ENCODE measurements at places on chromosomes 6 and 20.

- no peak for DNase-seq
These were observed 97.5 kb upstream of the TMEM30A start for GRCh38 chr6:75381877-75382633.

DNA sequence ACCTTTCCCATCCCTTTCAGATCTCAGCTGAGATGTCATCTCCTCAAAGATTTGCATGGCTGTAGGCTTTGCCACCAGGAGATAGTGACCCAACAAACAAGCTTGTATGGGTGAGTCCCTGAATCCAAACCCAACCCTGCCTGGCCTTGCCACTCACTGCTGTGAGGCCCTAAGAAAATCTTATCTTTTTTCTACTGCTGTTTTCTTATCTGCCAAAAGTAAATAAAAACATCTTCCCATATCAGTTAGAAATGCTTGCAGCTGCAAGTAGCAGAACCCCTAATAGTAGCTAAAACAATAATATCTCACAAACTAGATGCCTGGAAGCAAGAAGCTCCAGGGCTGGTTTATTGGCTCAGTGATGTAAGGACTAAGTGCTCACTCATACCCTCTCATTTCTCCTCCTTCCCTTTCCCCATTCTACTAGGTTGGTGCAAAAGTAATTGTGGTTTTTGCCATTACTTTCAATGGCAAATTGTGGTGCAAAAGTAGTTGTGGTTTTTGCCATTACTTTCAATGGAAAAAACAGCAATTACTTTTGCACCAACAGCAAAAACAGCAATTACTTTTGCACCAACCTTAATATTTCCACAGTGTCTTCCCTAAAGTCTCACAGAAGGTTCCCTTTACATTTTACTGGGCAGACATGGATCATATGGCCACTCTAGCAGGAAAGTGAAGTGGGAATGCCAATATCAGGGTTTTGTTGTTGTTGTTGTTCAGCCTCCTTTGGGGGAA lies 56.7 kb upstream of the PSMF1 start:
- no peak for DNase-seq

DNA sequence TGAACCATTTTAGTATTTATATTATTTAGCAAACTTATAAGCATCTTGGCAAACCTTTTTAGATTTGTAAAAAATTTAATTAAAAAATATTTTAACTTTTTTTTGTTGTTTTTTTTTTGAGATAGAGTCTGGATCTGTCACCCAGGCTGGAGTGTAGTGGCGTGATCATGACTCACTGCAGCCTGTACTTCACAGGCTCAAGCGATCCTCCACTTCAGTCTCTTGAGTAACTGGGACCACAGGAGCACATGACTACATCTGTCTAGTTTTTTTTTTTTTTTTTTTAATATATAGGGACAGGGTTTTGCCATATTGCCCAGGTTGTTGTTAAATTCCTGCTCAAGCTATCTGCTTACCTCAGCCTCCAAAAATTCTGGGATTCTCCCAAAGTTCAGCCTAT lies 161.1 kb downstream of the EYS start:
- DNase-seq: no peak

- DNase-seq: no peak
These were observed 20.8 kb upstream of the CHRNA4 start for GRCh38 chr20:63381781-63382431.

- no peak for DNase-seq
These were observed 132.4 kb downstream of the DLL1 start for GRCh38 chr6:170158296-170159021.

- no peak for DNase-seq
These were observed 810.2 kb downstream of the MAFB start for GRCh38 chr20:39878809-39879208.

- DNase-seq: no peak
These were observed 353.5 kb upstream of the IRAK1BP1 start for GRCh38 chr6:78513856-78514255.

GRCh38 chr20:38208088-38208487 lies 43.0 kb upstream of the TGM2 start:
- DNase-seq: no peak

DNA sequence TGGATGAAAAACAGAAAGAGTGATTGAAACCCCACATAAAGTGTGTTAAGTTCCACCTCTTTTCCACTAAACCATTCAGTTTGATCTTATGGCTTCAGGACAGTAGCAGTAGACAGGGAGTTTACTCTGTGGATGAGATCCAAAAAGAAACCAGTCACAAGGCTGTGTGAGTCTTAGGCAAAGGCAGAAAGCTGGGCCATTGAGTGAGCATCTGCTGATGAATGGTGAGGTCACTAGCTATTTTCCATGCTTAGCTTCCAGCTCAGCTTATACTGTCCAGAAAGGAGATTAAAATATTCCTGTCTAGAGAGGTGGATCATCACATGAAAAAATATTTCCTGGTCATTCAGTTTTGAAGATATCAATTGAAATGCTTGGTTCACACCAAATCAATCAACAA lies 1643.9 kb downstream of the HACE1 start:
- no peak for DNase-seq

DNA sequence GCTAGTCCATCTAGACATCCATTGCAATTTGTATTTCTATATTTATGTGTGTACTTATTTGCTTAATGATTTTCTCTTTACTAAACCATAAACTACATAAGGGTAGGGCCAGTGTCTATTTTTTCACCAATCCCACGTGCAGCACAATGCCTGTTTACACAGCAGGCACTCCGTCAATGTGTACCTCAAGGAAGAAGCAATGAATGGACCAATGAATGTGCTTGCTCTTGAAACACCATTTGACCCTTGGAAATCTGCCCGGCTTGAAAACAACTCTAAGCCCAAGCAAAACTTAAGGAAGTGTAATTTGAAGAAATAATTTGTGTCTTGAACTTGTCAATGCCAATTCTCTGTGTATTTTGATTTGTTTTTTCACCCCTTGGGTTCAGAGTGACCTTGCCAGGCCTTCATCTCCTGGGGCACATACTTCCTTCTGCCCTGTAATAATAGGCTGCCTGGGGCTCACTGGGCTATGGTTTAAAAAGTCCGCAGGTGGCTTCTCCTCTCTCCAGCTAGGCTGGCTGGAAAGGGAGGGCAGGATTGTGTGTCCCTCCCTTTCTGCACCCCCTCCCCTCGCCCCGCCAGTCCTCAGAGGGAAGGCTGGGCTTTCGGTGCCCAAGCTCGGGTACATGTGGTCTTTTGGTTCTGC lies 140.8 kb upstream of the ARMC2 start:
- no peak for DNase-seq

DNA sequence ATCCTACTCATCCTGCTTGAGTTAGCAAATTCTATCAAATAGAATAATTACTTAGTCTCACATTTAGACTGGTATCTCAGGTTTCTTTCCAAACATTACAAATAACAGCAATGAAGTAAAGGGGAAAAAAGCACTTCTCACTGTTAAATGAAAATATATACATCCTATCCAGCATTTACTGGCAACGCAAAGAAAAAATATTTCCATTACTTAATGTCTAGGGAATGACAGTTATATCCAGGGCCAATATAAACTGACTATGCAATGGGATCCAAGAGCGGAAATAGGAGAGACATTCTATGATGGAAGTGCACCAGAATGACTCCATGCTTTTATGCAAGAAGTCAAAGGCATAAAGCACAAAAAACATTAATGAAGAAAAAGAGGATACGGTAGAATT lies 60.3 kb downstream of the ME1 start:
- no peak for DNase-seq

GRCh38 chr20:51938559-51939258 lies 136.4 kb upstream of the SALL4 start:
- DNase-seq: no peak

- DNase-seq: no peak
These were observed 20.5 kb downstream of the COL20A1 start for GRCh38 chr20:63313349-63314014.

DNA sequence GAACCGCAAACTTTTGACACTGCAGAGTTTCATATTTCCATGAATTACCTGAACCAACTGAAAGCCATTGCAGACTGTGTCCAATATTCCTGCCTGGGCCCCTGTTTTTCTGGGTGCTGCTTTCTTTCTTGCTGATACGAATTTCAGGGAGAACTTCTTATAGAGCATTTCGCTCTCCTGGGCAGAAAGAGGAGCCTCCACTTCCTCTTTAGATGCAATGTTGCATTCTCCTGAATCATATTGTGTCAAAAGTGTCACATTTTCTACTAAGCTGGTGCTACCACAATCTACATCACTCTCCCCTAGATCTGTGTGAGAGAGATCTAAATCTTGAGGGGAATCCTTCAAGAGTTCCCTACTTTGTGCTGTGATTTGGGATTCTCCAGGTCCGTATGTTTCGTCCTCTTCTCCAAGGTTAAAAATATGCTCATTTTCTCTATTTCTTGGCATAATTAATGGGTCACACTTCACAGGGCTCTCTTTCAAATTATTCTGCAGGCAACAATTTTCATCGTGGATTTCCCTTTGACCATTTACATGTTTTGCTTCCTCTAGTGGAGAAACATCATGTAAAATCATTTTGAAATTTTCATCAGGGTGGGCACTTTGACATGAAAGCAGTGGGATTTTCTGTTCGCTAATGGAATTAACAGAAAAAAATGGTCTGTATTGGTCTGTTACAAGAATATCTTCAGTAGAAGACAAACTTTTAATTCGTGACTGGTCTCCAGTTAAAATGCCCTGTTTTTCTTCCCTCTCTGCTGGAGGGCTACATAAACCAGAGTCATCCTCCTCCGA lies 102.3 kb downstream of the DST start:
- DNase-seq: no peak

- no peak for DNase-seq
These were observed 100.6 kb downstream of the DACT2 start for GRCh38 chr6:168218785-168219566.

DNA sequence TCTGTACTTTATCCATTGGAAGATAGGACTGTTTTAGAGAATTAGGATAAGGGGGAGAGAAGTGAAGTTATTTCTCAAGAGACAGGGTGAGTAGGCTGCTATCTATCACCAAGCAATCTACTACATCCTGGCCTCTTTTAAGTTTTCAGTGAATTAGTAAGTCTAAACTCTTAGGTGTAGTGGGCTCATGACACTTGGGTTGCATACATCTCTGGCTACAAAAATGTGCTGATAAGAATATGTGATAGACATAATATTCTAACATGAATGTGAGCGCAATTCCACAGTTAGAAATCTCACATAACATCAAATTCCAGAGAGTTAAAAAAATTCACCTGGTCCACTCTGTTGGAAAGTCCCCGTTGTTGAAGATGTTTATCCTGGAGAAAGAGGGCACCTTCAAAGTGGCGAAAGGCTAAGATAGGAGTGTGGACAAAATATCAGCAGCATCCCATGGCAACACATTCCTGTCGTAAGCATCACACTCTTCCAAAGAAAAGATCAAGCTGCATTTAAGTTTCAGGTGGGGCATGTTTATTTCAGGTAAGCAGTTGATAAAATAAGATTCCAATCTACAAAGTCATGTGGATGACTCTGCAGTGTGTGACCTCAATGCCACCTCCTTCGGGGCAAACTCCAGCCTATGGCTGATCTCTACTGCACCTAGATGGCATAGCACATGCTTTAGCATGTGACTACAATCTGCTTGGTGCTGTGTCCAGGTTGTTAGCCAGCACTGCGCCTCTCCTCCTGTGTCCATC lies 111.7 kb upstream of the NEDD9 start:
- no peak for DNase-seq

DNA sequence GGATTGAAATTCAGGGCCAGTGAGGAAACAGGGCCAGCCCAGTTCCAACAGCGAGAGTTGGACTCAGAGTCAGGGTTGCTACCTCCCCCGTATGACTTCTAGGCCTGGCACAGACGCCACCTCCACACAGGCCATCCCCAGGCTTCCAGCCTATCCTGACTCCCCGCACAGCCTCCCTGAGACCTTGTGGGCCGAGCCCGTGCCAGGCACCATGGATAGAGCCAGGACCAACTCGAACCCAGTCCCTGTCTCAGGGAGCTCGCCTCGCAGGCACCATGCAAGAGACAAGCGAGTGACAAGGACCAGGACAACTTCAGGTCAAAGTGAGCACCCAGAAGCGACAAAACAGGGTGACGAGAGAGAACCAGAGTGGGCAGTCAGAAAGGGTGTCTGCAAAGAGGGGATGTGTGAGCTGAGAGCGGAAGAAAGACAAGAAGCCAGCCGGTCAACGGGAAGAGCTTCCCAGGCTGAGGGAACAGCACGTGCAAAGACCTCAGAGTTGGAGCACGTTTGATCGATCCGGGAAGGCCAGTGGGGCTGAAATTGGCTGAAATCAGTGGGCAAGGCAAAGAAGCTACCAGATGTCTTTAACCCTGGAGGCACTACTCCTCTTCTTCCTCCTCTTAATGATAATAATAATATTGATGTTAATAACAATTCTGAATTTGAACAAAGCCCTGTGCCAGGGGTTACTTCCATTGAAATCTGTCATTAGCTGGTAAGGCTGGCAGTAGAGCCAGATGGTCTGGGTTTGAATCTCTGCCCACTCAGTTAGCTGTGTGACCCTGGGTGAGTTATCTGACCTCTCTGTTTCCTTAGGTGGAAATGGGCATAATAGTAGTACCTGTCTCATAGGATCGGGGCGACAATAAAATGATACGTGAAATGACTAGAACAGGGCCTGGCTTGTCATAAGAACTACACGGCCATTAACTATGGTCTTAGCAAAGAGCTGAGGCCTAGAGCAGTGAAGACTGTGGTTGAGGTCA lies 45.0 kb downstream of the KIAA1755 start:
- no peak for DNase-seq

- no peak for DNase-seq
These were observed 406.0 kb downstream of the GRIK2 start for GRCh38 chr6:101799531-101799930.

GRCh38 chr6:90947184-90948064 lies 360.6 kb upstream of the MAP3K7 start:
- DNase-seq: no peak

DNA sequence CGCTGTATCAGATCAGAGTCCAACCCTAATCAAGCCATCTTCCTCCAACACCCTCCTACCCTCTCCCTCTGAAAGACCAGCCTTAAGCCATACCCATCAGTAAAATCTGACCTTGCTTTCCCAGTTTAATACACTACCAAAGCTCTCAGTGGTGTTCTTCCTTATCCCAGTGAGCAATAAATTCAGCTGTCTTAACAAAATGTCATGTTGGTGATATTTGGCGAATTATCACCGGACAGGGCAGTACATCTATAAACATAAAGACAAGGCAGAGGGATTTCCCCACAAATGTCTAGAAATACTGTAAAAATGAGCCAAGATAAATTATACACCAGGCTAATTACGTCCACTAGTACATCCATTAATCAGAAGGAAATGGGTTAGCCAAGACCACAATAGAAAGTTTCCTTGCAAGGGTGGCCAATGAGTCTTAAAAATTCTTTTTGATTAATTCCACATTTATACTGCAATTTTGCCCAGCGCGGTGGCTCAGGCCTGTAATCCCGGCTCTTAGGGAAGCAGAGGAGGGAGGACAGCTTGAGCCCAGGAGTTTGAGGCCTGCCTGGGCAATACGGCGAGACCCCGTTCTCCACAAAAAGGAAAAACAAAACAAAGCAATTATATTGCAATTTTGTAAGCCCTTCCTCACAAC lies 905 bp downstream of the RARS2 start:
- DNase-seq: no peak

- DNase-seq: no peak
These were observed 38.0 kb upstream of the FAM83D start for GRCh38 chr20:38888059-38888831.

Data from T-cell (primary cell).